ENCODE measurements at places on chromosomes 5 and 9.

GRCh38 chr5:77239126-77239741 lies 28.8 kb downstream of the PDE8B start:
- H3K36me3 ChIP-seq: no peaks in the 10 kb centered on the region
- no peaks in the 10 kb centered on the region for H3K4me1 ChIP-seq
- no peaks in the 10 kb centered on the region for H3K27me3 ChIP-seq
- H3K27ac ChIP-seq: no peak overlapping the region

DNA sequence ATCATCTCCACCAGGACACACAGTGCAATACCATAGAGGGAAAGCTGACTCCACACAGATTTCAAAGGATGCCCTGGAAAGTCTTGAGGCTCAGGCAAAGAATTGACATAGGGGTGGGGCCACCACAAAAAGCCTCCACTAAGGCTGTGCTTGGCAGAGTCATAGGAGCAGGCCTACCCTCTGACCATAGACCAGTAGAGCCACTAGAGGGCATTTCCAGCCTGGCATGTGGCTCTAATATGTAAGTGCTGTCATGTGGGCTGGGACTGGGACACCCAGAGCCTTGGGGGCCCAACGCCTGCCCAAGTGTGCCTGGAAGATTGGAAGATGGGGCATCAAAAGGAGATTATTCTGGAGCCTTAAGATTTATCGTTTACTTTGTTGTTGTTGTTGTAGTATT lies 726.0 kb downstream of the DNAH5 start:
- peak; percentile 11 for DNase-seq
- H3K27me3 ChIP-seq: no peaks in the 10 kb centered on the region
- H3K27ac ChIP-seq: no peak overlapping the region
- H3K4me1 ChIP-seq: no peaks in the 10 kb centered on the region
- no peak overlapping the region for H3K4me3 ChIP-seq
- no peaks in the 10 kb centered on the region for H3K36me3 ChIP-seq

- H3K36me3 ChIP-seq: no peaks in the 10 kb centered on the region
- no peaks in the 10 kb centered on the region for H3K27me3 ChIP-seq
- H3K27ac ChIP-seq: no peak overlapping the region
- no peak for DNase-seq
- H3K4me3 ChIP-seq: no peak overlapping the region
These were observed 110.9 kb upstream of the PRLR start for GRCh38 chr5:35341189-35341588.

DNA sequence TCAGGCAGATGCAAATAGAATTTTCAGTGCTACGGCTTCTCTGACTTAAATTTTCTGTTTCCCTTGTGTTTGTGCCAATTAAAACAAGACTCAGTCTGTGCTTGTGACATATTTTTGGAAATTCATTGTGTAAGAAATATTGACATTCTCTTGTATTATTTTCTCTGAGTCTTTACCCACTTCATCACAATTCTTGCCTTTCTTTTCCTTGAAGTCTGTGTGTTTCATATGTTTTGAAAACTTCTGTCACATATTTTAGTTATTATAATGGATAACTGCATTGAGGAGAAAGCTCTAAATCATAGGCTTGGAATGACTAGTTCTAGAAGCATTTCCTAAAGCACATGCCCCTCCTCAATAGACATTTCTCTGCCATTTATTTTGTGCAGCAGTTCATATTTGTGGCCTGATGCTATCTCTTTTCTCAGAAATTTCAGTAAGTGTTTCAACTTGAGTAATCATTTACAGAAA lies 206.6 kb downstream of the PALM2AKAP2 start:
- no peaks in the 10 kb centered on the region for H3K27me3 ChIP-seq
- no peaks in the 10 kb centered on the region for H3K36me3 ChIP-seq
- H3K4me3 ChIP-seq: no peak overlapping the region
- H3K4me1 ChIP-seq: no peaks in the 10 kb centered on the region
- DNase-seq: no peak
- no peak overlapping the region for H3K27ac ChIP-seq

GRCh38 chr9:3947588-3947845 lies 352.4 kb downstream of the GLIS3 start:
- H3K4me3 ChIP-seq: no peak overlapping the region
- DNase-seq: no peak
- H3K36me3 ChIP-seq: no peaks in the 10 kb centered on the region
- no peaks in the 10 kb centered on the region for H3K27me3 ChIP-seq
- H3K27ac ChIP-seq: no peak overlapping the region
- H3K4me1 ChIP-seq: peaks cover 1% of the 10 kb centered on the region

DNA sequence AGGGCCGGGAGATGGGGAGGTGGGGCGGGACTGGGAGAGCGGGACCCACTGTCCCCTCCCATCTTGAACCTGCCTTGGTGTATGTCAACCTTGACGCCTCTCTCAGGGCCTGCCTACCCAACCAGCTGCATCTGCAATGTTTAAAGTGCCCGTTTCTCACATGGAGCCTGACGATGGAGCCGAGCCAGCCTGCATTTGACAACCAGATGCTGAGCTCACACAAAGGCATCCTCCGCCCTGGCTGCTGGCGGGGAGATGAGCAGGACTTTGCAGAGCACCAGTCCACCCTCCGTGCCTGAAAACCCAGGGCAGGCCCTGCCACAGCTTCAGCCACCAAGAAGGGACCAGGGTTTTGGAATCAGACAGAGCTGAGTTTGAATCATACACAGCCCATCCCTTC lies 141.1 kb upstream of the SMIM23 start:
- no peak overlapping the region for H3K4me3 ChIP-seq
- H3K4me1 ChIP-seq: 0 out of 2 replicates have a peak, but pooled peaks cover 1% of the 10 kb centered on the region
- H3K27ac ChIP-seq: no peak overlapping the region
- H3K36me3 ChIP-seq: no peaks in the 10 kb centered on the region
- H3K27me3 ChIP-seq: no peaks in the 10 kb centered on the region
- no peak for DNase-seq

GRCh38 chr9:7154650-7155049 lies 396.9 kb downstream of the KDM4C start:
- no peak overlapping the region for H3K4me3 ChIP-seq
- no peak for DNase-seq
- H3K27ac ChIP-seq: no peak overlapping the region

GRCh38 chr5:97735209-97735608 lies 552.2 kb upstream of the RIOK2 start:
- no peaks in the 10 kb centered on the region for H3K27me3 ChIP-seq
- H3K36me3 ChIP-seq: no peaks in the 10 kb centered on the region
- H3K27ac ChIP-seq: no peak overlapping the region
- H3K4me1 ChIP-seq: no peaks in the 10 kb centered on the region
- H3K4me3 ChIP-seq: no peak overlapping the region

Data from iPS DF 6.9 (cell line).